ENCODE measurements at places on chromosomes 2 and 18.

DNA sequence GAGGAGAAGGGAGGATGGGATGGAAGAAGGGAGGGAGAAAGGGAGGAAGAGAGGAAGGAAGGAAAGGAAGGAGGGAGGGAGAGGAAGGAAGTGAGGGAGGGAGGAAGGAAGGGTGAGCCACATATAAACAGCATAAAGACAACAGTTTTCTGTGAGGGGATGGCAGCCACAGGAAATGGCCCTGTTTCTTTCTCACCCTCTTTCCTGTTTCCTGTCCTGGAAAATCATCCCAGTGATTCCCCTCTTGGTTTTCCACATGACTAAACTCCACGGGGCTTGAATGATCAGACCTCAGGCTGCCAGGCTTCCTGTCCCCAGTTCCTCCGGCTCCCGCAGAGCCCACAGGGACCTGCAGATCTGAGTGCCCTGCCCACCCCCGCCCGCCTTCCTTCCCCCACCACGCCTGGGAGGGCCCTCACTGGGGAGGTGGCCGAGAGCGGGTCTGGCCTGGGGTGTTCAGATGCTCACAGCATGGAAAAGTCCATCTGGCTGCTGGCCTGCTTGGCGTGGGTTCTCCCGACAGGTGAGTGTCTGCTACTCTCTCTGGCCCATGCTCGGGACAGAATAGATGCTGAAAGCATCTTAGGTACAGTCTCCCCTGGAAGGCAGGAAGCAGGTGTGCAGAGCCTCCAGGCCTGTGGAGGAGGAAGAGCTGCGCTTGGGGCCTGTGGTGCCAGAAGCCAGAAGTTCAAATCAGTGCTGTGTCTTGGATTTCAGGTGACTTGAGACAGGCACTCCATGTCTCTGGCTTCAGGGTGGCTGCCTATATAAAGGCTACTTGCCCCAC is at the start of gene SIGLEC15:
Gene SIGLEC15 (plus strand): TSS at position 418 of the 787 bp plus-strand sequence. CDS start 54 bp downstream, at position 472.
- DNase-seq: no peak

GRCh38 chr2:103552775-103553174 is 790.9 kb downstream of the TMEM182 start:
- DNase-seq: no peak

- DNase-seq: no peak
Measured at GRCh38 chr2:127125821-127126220, 18.9 kb upstream of the BIN1 start.

- no peak for DNase-seq
Measured at GRCh38 chr2:144117086-144117485, 402.8 kb downstream of the ZEB2 start.

DNA sequence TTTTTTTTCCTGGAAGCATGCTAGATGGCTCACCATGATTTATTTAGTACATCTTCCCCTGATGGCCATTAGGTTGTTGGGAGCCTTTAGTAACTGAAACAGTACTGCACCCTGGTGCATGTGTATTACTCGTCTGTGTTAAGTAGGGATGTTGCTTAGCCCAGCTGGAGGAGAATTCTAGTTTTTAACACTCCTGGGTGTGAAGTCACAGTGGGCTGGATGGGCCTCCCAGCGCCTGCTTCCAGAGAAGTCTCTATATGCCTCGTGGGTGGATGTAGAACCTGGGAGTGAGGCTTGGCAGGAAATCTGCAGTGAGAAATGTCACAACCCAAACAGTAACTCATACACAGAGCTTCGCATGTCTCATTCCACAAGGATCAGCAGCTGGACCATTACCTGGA is 28.9 kb upstream of the NT5DC4 start:
- peak; percentile 23 for DNase-seq

DNA sequence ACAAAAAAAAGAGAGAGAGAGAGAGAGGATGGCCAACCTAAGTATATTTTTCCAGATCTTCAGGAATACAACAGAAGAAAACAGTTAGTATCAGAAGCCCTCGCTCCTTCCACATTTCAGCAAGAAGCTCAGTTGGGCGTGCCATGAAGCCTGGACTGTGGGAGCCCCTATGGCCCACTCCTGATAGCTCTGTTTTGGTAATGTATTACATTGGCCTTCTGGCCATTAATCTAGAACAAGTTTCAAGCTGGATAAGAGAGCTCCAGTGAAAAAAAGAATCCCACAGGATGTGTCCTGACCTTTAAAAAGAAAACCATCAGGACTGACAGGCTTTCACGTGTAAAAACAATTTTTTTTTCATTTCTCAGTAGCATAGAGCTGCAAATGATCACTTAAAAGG is 197.9 kb downstream of the ICOS start:
- DNase-seq: no peak

- no peak for DNase-seq
Measured at GRCh38 chr2:26628561-26629345, 12.4 kb downstream of the CIB4 start.

DNA sequence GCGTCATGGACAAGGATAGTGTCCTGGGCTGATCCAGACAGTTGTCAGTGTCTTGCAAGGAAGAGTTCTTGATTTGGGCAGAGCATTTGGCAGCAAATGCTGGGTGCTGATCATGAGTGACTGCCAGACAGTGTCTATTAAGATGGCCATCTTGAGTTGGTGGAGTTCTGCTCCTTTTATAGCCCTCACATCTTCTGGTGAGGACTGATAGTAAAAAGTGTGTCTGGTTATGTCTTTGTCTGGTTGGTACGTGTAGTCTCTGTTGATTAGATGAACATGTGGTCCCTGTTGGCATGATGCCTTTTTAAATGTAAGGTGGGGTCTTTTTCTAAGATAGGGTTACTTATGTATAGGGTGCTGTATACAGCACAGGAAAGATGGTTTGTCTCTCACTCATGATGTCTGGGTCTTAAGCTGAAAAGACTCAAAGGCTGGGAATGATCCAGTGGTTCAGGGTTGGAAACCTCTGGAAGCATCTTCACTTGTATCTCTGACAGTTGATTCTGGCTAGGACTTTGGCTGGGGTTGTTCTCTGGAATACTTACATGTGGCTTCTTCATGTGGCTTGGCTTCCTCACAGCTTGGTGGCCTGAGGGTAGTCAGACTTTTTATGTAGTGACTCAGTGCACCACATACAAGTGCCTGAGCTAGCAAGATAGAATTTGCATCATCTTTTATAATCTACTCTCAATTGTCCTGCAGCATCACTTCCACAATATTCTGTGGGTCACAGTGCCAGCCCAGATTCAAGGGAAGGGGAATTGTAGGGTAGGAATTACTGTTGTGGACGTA is 11.8 kb downstream of the MTX2 start:
- DNase-seq: peak; percentile 87

DNA sequence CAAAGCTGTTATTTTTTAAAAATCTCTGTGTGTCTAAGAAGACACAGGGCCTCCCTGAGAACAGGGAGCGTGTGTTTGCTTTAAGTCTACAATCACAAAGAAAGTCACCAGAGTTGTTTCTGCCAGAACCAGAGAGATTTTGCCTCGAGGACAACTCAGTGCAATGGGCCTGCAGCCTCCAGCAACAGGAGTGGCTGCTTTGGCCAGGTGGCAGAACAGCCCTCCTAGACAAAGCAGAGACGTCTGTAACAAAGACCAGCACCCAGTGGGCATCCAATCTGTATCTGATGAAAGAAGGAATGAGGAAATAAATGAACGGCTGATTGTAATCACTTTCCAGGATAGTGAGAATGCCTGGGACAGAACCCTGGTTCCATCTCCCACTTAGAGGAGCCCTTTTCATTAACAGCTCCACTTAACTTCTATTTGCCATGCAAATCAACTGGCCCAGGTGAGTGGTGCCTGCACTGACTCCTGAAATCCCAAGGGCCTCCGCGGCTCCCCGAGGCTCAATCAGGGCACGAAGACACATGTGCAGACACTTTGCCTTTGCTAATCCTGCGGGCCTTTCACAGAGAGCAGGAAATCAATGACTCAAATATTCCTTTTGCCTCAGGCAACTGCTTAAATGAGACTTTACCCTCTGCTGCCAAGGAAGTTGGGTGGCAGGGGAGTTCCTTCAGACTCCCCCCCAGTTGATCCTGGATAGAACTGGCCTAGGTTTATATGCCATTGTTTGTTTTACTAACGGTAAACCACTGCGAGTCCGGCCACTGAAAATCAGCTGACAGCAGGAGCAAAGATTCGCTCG is 146.5 kb downstream of the CABLES1 start:
- DNase-seq: peak; percentile 80

GRCh38 chr2:43052204-43052943 is 174.0 kb downstream of the ZFP36L2 start:
- no peak for DNase-seq

- DNase-seq: no peak
Measured at GRCh38 chr2:104658144-104658835, 195.6 kb upstream of the POU3F3 start.

DNA sequence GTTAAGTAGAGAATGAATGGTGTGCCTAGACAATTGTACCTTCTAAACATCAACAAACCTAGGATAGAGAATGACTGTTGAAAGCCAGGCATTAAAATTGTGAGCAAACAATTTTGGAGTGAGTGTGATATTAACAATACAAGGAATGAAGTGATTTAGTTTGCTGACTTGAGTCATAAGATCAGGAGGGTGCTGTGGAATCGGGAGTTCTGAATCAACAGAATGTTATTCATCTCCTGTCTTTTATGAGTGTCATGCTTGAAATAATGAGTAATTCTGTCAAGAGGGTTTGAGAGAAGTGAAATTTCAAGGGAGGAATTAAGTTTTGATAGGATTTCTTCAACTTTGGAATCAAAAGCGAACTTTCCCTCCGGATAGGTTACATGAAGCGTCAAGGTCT is 214.4 kb upstream of the DSEL start:
- peak; percentile 86 for DNase-seq

DNA sequence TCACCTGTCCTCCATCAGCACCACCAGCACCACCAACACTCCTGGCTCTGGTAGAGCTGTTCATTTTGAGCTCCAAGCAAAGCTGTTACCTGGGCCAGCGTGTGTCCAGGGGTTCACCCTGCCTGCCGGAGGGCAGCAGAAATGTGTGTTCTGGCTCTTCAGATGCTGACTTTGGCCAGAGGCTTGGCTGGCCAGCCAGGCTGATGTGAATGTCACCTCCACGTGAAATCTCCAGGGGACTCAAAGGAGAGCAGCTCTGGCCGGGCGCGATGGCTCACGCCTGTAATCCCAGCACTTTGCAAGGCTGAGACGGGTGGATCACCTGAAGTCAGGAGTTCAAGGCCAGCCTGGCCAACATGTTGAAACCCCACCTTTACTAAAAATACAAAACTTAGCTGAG is 33.5 kb downstream of the CIB4 start:
- DNase-seq: no peak

DNA sequence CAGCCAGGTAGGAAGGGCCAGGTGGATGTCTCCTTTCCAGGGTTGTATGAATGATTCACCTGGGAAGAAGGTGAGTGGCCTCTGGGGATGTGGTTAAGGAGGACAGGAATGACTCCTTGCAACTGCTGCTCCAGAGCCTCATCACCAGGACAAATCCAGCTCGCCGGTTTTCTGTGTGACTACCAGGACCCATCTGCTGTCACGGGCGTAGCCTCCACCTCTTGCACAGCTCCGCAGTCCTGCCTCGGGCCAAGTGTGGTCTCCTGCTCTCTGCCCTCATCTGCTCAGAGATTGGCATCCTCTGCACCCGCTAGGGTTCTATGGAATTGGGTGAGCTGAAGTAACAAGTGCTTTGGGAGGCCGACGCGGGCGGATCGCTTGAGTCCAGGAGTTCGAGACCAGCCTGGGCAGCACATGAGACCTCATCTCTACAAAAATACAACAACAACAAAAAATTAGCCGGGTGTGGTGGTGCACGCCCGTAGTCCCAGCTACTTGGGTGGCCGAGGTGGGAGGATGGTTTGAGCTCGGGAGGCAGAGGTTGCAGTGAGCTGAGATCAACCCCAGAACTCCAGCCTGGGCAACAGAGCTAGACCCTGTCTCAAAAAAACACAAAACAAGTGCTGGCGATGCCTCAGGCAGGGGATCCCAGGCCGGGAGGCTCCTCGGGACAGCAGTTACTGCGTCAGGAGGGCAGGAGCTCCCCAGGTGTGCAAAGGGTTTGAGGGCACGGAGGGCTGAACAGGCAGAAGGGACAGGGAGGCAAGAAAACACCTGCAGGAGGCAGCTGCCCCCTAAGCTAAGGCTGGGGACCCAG is 831 bp upstream of the D2HGDH start:
- DNase-seq: no peak

- no peak for DNase-seq
Measured at GRCh38 chr2:216622526-216622925, 10.7 kb upstream of the IGFBP2 start.

- no peak for DNase-seq
Measured at GRCh38 chr2:96888072-96889011, 18.5 kb upstream of the SEMA4C start.

DNA sequence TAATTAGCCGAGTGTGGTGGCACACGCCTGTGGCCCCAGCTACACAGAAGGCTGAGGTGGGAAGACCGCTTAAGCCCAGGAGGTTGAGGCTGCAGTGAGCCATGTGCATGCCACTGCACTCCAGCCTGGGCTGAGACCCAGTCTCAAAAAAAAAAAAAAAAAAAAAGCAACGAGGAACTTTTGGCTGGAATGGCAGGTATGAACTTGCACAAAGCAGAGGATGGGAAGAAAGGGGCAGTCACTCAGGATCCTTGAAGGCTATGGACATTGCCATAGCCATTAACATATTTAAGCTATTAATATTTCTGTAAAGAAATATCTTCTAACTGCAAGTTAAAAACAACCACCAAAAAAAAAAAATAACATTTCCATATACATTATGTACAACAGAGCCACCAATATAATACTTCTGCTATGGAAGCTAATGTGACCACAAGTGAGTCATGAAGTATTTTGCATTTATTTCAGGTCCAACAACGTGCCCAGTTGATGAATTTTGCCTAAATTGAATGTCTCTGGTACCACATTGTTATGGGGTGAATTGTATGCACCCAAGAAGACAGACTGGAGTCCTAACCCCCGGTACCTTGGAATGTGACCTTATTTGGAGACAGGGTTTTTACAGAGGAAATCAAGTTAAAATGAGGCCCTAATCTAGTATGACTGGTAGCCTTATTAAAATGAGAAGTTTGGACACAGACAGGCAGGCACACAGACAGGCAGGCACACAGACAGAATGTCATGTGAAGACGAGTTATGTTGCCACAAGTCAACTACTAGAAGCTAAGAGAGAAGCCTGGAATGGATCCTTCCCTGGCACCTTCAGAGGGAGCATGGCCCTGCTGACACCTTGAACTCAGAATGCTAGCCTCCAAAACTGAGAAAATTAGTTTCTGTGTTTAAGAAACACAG is 102.8 kb downstream of the RBMS1 start:
- DNase-seq: peak; percentile 90

- DNase-seq: no peak
Measured at GRCh38 chr2:61538920-61539520, 864 bp upstream of the XPO1 start.

- DNase-seq: no peak
Measured at GRCh38 chr2:208872591-208872990, 466.0 kb downstream of the PTH2R start.

GRCh38 chr2:40108851-40109250 is 329.8 kb upstream of the THUMPD2 start:
- no peak for DNase-seq

DNA sequence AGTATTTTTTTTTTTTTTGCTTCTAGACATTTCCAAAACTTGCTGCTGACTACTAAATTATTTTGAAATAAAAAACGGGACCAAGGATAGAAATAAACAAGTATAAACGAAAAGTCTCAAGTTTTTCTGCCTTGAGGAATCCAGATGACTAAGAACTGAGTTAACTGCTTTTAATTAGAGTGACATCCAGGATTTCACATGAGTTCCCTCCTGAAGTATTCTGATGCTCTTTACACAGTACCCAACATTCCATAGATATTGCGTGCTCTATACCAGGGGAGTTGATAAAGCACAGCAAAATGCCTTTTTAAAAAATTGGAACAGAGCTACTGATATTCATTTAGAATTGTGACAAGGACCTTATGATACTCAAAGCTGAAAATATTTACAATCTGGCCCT is 618.0 kb downstream of the CCDC85A start:
- DNase-seq: peak; percentile 82
